ENCODE measurements at places on chromosomes 13 and 19.

DNA sequence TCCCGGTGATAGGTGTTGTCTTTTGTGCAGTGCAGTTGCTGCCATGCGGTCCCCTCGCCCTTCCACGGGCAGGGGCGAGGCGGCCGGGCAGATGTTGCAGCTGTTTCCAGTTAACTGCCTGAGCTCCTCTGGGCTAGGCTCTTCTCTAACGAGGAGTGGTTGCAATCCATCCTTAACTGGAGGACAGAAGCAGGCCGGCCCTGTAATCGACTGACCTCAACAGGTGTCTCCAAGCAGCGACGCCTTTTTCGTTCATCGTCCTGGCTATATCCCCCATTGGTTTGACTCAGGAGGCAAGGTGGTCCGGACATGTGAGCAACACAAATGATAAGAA, 1.9 kb upstream of the TSC22D1 start:
- no peak for DNase-seq

GRCh38 chr13:60646620-60647019, 249.6 kb downstream of the TDRD3 start:
- no peak for DNase-seq

- no peak for DNase-seq
Observed at GRCh38 chr19:3467437-3468198, 12.7 kb downstream of the SMIM24 start.

DNA sequence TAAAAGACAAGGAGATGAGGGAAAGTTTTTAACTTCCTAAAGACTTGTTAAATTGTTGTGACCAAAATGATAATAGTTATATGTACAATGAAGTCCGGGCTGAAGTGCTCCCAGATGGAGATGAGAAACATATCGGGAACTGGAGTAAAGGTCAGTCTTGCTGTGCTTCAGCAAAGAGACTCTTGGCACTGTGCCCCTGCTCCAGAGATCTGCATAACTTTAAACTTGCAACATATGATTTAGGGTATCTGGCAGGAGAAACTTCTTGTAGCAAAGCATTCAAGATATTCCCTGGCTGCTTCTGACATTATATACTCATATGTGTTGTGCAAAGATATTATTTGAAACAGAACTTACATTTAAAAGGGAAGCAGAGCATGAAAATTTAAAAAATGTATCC, 786.6 kb upstream of the SLITRK6 start:
- DNase-seq, result no peak

GRCh38 chr19:48608798-48609263, 2.3 kb downstream of the SPACA4 start:
- no peak for DNase-seq

DNA sequence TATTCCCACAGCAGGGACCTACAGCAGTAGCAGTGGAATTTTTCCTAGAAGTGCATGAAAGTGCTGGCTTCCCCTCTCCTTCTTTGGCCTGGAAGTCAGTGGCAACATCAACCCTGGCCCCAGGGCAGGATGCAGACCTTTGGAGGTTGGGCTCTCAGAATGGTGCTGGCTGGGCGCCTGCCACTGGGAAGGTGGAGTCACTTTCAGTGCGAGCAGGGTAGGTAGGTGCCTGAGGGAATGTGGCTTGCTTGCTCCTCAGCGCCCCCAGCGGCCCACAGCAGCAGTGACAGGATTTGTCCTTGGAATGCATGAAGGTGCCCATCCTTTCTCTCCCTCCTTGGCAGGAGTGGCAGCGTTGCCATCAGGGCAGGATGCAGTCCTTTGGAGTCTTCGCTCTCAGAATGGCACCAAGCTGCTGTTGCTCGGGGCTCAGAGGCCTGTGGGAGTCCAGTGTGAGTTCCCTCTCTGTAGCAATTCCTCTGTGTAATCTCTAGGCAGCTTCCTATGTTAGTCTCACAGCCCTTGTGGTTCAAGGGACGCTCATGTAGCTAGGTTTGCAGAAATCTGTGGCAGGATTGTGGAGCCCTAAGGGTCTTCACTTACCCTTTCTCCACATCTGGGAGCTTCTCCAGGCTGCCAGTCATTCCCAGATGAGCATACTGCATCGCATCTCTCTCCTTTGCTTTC, 354.4 kb upstream of the DACH1 start:
- DNase-seq, result no peak

GRCh38 chr19:15516363-15516762, 8.0 kb downstream of the CYP4F22 start:
- no peak for DNase-seq

GRCh38 chr13:113526466-113527220, 36.1 kb upstream of the DCUN1D2 start:
- DNase-seq, result no peak

DNA sequence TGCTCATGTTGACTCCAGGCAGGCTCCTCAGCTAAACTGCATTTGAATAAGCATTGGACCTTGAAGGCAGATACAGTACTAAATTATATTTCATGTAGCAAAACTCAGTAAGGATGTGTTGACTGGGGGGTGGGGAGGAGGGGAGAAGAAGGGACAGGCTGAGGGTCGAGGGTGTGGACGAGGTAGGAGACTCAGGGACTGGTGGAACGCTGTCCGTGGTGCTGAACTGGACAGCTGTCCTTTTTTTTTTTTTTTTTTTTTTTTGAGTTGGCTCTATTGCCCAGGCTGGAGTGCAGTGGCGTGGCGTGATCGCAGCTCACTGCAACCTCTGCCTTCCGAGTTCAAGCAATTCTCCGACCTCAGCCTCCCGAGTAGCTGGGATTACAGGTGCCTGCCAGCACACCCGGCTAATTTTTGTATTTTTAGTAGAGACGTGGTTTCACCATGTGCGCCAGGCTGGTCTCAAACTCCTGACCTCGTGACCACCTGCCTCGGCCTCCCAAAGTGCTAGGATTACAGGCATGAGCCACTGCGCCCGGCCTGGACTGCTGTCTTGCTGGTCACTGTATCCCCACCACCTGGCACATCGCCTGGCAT, 33.2 kb upstream of the CASP14 start:
- peak; percentile 18 for DNase-seq

DNA sequence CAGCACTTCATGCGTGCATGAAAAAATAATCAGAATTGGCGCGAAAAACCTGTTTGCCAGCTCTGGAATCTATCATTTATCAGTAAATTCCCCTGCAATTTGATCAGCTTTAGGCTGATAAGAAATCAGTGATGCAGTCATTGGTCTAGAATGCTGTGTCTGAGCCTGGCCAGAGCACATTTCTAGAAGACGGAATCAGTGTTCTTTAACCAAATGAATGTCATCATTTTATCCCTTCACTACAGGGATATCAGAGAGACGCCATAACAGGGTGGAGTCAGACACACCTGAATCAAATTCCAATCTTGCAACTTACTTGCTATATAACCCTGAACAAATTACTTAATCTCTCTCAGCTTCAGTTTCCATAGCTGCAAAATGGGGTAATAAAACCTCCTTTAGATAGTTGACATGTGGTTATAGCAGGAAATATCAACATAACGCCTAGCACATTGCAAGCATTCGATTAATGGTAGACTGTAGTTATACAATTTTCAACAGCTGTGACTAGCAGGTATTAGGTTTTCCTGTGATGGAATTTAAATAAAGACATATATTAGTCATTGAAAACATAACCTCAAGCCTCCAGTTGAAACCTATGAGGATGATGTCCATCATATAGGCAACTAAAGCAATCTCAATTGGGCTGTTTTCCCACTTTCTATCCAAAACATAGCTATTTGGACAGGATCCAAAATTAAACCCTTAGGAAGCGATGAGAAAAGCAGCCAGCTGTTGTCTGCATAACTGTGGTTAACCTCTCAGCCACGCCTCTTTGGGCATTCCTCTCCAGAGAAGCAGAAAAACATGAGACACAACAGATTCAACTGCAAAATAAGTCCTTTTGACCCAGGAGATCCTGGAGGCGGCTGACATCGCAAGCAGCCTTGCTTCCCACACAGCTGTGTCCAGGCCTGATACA, 51.6 kb upstream of the UBL3 start:
- no peak for DNase-seq

DNA sequence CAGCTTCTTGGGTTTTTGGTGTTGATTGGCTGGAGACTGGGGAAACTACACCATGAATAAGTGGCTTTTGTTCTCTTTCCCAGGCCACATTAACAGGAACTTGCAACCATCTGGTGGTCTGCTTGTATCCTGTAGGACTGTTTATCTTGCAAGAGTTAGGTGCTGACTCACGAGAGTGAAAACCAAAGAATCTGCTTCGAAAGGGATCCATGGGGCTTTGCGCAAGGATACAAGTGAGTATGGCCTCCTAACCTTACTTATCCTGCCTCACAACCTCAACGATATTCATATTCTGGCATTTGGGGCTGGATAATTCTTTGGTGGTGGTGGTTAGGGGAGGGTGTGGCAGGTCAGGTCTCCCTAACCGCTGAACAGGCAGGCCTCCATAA, 4.7 kb upstream of the SIGLECL1 start:
- DNase-seq, result peak; percentile 35

- no peak for DNase-seq
Observed at GRCh38 chr19:11563532-11563931, 4.5 kb upstream of the ELOF1 start.
